ENCODE measurements at places on chromosomes 7 and 10.
A peak's percentile ranks its signal among the peaks of the same experiment; 100 is the strongest.

GRCh38 chr7:80882213-80882801 lies 36.5 kb downstream of the SEMA3C start:
- DNase-seq, result no peak

DNA sequence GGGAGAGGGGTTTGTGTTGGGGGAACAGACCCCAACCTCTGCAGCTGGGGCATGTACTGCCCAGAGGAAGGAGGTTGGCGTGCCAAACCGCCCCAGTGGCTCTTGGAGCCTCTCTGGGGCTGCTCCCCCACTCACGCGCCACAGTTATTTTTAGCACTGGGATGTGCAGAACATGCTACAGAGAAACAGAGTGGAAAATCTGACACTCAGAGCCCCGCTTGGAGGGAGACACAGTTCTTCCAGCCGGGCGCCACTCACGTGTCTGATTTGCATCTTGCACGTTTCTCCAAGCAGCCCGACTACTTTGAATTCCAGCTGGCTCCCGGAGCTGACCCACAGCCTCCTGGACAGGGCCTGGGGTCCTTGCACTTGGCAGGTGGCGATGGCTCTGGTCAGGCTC lies 182.0 kb downstream of the RPS24 start:
- no peak for DNase-seq

DNA sequence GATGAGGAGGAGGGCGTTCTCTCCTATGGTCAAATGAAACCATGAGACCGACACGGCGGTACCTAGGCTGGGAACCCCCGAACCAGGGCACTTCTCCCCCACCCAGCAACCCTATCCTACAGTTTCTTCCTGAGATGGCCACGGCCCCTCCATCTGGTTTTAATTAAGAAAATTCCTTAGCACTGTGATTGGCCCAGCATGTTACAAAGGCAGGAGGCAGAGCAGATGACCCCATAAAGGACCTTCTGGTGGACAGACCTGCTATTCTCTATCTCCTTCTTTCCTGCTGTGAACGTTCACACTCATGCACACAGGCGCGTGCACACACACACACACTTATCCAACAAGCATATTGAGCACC lies 129.4 kb downstream of the RGS10 start:
- DNase-seq, result no peak

DNA sequence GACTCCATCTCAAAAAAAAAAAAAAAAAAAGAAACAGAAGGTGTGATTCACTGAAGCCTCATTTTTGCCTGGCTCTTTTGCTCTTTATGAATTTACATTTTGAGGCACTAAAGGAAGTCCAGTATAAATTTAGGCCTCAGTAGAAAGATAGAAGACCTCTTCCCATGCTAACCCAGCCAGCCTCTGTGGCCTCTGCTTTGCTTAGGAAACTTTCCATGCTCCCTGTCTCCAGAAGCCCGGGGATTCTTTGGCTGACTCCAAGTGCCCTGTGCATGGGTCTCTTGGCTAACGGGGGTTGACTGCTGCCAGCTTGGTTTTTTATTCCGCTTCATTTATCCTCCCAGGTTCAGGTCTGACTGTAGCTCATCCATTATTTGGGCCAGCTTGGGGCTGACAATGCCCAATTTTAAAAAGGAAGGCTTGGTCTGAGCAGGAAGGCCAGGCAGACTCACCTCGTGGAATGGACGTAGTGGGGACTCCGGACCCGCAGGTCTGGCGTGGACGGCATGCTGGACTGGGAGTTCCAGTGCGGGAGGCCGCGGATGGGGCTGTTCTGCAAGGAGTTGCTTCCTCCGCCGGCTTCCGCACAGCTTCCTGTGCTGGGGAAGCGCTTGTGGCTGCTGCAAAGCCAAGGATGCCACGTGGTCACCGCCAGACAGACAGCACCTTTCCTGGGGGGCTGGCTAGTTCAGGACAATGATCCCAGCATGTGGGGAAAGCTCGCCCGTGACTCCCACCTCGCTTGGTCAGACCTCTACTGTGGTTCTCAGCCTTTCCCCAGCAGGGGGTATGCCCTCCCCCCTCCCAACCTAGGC lies 72.3 kb downstream of the PRPF18 start:
- DNase-seq, result no peak

DNA sequence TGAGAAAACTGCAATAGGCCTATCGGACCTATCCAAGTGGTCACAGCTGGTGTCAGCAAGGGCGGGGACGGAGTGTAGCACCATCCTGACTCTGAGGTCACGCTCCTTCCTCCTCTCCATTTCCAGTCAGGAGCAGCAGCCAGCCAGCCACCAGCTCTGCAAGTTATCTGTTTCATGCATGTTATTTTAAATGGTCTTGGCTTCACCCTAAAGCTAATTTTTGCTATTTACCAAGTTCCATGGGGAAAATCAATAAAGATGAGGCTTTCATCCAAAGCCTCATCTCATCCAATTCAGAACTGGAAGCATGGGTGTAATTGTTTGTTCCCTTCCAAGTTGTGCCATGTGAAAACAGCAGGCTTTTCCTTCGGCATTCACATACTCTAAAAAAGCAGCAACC lies 49.3 kb downstream of the ICA1 start:
- DNase-seq, result no peak

GRCh38 chr10:9238041-9238440 lies 1183.6 kb downstream of the GATA3 start:
- DNase-seq, result no peak

DNA sequence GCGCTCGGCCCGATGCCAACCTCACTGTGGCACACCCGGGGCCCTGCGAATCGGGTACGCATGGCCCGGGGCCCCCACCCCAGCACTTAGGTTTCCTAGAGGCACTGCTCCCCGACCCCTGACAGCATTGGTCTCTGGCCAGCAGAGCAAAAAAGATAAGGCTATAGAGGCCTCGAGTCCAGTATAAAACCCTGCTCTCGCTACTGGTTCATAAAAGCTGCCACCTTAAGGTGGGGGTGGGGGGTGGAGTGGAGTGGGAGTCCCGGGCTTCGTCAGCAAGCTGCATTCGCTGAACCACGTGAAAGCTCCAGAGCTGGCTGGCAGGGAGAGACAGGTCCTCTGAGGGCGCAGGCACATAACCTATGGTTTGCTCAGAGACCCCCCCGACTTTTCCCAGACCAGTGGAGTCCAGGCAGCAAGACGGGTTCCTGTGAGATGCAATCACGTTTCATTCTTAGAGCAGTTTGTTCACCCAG lies 1.3 kb downstream of the KAZALD1 start:
- DNase-seq, result no peak

DNA sequence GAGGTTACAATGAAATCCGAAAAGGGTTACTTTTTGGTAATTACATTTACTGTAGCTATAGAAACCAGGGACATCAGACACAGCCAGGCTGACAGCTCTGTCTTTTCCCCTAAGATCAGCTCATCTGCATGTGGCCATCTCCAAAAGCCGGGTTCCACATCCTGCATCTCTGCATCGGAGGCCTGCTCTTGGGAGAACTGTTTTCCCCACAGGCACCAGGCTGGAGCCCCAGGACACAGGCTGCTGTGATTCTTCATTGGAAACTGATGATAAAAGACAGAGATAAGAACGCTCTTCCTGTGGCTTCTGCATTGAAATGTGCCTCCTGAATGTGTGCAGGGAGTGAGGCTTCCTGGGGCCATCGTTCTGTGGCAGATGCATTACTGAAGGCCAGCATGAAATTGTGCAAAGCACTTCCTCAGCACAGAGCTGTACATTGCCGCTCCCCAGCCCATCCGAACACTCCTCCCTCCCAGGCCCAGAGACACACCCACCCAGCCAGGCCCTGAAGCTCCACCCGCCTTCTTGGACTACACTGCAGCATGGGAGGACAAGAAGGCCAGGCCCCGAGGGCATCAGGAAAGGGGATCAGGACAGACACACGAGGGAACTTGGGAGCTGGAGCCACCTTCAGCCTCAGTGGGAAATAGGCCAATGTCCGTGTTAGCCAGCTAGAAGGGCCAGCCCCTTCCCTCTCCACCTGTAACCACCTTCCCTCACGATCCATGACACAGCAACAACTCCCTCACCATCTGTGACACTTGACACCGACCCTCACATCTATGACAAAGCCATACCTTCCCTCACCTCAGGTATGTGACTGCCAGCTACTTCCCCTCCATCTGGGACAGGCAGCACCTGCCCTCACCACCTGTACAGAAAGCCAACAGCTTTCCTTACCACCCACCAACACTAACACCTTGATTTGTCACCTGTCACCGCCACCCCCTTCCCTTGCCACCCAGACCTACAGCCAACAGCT lies 113.2 kb downstream of the GRID1 start:
- no peak for DNase-seq

GRCh38 chr10:95810198-95810976 lies 54.4 kb downstream of the ENTPD1 start:
- no peak for DNase-seq

- DNase-seq, result peak; percentile 29
Observed at GRCh38 chr10:91635401-91636400, 2.8 kb upstream of the PPP1R3C start.

GRCh38 chr10:38038107-38038931 lies 27.8 kb downstream of the ZNF33A start:
- DNase-seq, result no peak

GRCh38 chr7:22694597-22695207 lies 32.3 kb upstream of the IL6 start:
- no peak for DNase-seq

- DNase-seq, result no peak
Observed at GRCh38 chr7:2953588-2954407, 89.9 kb downstream of the CARD11 start.

GRCh38 chr7:36904802-36905201 lies 180.5 kb upstream of the AOAH start:
- no peak for DNase-seq

- DNase-seq, result no peak
Observed at GRCh38 chr10:30189238-30189580, 129.8 kb upstream of the JCAD start.

- peak; percentile 54 for DNase-seq
Observed at GRCh38 chr10:44857363-44858016, 53.6 kb upstream of the TMEM72 start.

DNA sequence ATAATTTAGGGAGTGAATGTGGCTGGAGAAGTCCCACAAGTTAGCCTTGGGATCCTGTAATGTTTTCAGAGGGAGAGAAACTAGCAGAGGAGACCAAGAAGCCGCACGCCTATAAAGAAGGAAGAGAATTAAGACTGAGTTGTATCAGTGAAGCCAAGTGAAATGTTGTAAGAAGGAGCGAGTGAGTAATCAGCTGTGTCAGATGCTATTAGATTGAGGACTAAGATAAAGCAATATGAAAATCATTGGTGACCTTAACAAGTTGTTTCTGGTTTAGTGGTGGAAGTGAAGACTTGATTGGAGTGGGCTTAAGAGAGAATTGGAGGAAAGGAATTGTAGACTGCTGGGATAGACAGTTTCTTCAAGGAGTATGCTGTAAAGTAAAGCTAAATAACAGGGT lies 8.8 kb downstream of the CCSER2 start:
- DNase-seq, result no peak

GRCh38 chr10:90988802-90989201 lies 67.9 kb upstream of the ANKRD1 start:
- no peak for DNase-seq

GRCh38 chr7:119936836-119937235 lies 336.1 kb upstream of the KCND2 start:
- DNase-seq, result no peak

DNA sequence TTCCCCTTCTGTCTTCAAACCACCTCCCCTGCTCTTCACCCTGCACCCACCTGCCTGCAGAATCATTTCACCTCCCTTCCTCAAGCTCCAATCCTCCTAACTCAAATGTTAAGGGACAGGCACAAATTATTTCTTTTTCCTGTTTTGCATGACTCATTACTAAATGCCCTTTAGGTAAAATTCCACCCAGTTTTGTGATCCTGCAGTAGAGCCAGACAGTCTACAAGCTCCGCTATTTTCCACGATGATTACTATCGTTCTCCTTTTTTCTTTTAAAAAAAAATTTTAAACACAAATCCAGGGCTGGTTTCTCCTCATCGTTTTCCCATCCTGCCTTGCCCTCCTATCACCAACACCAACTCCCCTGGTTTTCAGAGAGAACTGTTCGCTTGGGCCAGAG lies 186.8 kb upstream of the YAE1 start:
- no peak for DNase-seq

GRCh38 chr10:123868038-123869019 lies 23.3 kb downstream of the CPXM2 start:
- no peak for DNase-seq

GRCh38 chr10:3399756-3400155 lies 227.2 kb upstream of the PITRM1 start:
- DNase-seq, result no peak

DNA sequence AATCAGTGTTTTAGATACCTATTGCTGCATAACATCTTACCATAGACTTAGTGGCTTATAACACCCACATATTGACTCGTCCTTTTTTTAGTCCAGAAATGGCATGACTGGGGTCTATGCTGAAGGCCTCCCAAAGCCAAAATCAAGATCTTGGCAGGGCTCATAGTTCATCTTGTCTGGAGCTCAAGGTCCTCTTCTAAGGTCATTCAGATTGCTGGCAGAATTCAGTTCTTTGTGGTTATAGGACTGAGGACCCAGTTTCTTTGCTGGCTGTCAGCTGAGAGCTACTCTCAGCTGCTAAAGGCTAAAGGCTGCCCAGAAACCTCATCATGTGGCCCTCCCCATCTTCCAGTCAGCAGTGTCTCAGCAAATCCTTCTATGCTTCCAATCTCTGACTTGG lies 165.5 kb downstream of the FAM107B start:
- no peak for DNase-seq

DNA sequence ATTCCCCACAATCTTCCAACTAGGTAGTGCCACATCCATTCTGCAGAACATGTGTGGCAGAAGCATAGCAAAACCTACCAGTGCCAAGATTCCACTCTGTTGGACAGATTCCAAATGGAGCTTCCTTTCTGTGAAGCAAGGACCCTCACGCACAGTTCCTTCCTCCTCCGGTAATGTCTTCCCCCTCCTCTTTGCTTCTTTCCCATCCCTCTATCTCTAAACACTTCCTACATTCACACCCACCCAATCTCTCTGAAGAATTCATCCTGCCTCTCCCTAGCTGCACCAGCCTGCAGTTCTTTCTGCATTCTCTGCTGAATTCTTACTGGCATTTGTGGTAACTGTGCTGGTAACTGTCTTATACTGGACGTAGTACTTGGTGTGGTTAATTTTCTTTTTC lies 124.9 kb downstream of the RNLS start:
- DNase-seq, result no peak

GRCh38 chr10:126133906-126134656 lies 237.7 kb downstream of the FANK1 start:
- no peak for DNase-seq

DNA sequence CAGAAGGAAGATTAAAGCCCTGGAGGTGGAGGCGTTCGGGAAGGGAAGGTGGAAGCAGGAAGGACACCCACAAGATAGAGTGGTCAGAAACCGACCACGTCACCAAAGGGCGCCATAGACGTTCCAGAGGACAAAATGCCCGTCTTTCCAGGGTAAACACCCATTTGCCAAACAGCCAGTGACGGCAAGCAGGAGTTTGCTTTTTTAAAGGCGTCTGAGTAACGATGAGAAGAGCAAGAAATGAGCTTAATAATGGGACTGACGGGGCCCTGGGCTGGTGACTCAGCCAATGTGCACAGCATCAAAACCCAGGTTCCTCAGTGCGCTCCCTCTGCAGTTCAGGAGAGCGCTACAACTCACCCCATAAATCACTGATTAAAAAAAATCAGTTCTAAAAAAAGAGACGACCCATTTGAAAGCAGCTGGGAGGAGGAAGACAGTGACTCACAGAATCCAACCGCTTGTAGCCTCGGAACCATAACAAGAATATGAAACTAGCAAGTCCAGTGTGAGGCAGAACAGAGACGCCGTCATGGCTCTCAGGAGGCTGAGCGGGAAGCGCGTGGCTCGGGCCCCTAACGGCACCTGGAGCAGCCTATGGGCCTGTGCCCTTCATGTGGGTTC lies 5.9 kb downstream of the DIP2C start:
- no peak for DNase-seq

GRCh38 chr10:124323111-124323725 lies 95.5 kb downstream of the OAT start:
- DNase-seq, result no peak
